ENCODE measurements at places on chromosomes 4 and X.

- DNase-seq: no peak
Measured at GRCh38 chr4:128358231-128358912, 70.8 kb upstream of the PGRMC2 start.

- DNase-seq: no peak
Measured at GRCh38 chr4:39521253-39521919, 5.9 kb downstream of the UGDH start.

- DNase-seq: no peak
Measured at GRCh38 chr4:145153181-145153903, 27.0 kb downstream of the OTUD4 start.

DNA sequence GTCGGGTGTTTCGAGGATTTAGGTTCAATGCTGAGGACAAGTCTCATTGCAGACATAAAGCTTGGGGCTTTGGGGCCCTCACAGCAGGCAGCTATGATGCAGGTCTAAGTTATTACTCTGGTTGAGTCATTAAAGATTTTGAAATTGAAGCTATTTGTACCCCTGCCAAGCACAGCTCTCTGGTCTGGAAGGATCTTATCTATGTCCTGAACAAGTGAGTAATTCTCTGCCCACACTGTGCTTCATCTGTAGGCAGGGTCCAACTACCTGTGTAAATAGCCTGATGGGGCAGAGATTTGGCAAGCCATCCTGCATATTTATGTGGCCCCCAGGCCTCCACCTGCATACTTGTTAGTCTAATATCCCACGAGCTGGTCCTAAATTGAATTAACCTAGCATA is 41.4 kb upstream of the MAGEA4 start:
- DNase-seq: no peak

- no peak for DNase-seq
Measured at GRCh38 chrX:130836447-130836846, 66.6 kb downstream of the ENOX2 start.

- DNase-seq: no peak
Measured at GRCh38 chr4:17701882-17702281, 79.5 kb downstream of the FAM184B start.

- DNase-seq: no peak
Measured at GRCh38 chrX:150196285-150196684, 166.8 kb upstream of the MAMLD1 start.

DNA sequence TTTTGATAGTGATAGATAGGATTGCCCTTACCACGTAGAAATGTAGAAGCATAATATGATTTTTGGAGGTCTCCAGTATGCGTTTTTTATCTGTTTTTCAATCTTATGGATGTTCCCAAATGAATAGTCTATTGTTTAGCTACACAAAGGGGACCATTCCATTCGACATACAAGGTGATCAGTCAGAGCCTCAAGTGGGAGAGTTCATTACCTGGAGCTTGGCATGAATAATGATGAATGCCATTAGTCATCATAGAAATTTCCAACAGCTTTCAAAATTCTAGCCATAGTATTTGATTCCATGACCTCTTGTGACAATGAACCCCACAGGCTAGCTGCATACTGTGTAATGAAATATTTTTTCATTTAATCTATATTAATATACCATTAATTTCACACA is 123.6 kb downstream of the PDHA2 start:
- no peak for DNase-seq

DNA sequence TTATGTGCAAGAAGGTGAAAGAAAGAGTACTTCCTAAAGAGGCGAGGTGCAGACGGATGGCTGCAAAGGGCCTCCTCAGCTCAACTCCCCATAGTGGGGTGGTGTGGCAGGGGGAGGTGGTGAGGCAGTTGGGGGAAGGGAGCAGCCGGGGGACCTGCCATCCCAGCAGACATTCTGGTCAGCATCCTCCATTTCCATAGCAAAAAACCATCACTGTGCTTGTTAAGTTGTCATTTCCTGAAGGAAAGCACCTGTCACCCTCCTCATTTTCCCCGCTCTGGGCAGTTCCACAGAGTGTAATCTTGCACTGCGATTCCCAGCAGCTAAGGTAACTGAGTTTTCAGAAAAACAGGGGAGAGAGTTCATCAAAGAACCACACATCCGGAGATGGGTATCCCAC is 51.5 kb downstream of the TSPAN5 start:
- DNase-seq: no peak

DNA sequence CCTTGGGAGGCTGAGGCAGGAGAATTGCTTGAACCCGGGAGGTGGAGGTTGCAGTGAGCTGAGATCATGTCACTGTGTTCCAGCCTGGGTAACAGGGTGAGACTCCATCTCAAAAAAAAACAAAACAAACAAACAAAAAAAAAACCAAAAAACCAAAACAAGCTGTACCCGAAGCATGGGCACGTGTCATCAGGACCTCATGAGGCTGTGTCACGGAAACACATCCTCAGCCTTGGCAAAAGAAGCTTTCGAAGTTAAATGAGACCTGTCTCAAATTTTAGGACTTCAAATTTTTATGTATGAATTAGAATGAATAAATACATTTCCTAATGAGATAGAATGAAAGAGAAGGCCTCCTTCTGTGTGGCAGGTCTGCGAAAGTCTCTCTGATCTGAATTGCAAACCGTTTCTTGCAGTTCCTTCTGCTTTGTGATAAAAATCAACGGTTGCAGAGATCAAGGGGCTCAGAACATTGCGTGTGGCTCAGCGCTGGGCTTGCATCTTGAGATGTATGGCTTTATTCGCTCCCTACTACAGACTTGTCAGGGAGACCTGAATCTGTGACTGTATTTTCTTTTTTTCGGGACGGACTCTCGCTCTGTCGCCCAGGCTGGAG is 19.5 kb upstream of the CRLF2 start:
- DNase-seq: no peak

GRCh38 chrX:50827996-50828395 is 14.0 kb upstream of the SHROOM4 start:
- DNase-seq: no peak

GRCh38 chr4:40886931-40887763 is 137.4 kb downstream of the NSUN7 start:
- no peak for DNase-seq

DNA sequence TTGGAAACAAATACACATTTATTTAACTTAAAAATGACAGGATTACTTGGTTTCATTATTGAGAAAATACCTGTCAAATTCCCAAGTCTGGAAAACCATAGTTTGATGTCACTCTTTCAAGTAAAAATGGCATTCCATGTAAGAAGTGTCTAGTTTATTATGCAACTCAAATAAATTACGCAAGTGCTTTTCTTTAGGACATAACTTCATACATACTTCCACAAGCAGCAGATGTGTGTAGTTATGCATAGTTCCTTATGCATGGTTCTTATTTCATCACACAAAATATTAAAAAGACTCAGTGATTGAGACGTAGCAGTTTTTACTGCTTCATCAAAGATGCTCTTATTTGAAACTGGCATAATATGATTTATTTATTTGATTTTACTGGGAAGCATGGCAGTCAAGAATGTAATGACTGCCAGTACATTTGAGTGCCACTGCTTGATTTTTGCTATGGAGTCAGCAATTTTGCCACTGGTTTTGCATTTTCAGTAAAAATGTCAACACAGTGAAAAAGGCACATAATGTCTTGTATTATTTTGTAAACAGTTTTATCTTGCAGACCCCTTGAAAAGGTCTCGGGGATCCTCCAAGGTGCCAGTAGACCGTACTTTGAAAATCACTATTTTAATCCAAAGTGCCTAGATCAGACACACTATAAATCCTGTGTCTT is 62.1 kb downstream of the CLCN3 start:
- DNase-seq: no peak

- no peak for DNase-seq
Measured at GRCh38 chr4:68797618-68798017, 18.2 kb upstream of the UGT2B10 start.

DNA sequence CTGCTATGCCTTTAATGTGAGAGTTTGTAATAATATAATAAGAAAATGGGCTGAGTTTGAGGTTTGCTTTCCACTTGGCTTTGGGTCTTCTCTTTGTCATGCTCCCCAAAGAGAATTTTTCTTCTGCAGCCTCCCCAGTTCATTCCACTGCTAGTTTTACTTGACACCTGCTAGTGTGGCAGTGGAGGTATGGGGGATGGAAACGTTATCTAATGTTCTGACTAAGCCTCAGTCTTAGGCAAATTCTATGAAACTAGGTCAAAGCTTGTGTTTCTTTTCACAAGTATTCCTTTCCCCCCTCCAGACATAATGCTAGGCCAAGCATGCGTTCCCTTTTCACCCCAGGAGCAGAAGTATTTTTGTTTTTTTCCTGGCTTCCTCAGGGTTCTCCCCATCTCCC is 67.5 kb downstream of the PPP1R2C start:
- DNase-seq: no peak

GRCh38 chr4:80812145-80812544 is 218.4 kb upstream of the BMP3 start:
- DNase-seq: no peak

GRCh38 chr4:38570647-38571276 is 93.2 kb upstream of the KLF3 start:
- DNase-seq: no peak

DNA sequence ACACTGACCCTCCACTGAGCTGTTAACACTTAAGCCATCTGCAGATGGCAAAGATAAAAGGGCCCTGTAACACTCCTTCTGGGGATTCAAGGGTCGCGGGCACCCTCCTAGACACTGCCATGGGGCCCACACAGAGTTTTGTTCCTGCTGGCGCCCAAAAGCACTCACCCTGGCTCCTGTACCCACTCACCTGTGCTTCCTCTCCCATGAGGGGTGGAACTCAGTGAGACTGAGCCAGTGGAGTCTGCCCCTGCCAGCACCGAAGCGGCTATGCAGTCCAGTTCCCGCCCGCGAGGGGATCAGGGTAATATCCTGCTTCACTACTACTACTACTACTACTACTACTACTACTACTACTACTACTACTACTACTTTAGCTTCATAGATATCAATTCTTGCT is 312.1 kb upstream of the FTHL17 start:
- no peak for DNase-seq

DNA sequence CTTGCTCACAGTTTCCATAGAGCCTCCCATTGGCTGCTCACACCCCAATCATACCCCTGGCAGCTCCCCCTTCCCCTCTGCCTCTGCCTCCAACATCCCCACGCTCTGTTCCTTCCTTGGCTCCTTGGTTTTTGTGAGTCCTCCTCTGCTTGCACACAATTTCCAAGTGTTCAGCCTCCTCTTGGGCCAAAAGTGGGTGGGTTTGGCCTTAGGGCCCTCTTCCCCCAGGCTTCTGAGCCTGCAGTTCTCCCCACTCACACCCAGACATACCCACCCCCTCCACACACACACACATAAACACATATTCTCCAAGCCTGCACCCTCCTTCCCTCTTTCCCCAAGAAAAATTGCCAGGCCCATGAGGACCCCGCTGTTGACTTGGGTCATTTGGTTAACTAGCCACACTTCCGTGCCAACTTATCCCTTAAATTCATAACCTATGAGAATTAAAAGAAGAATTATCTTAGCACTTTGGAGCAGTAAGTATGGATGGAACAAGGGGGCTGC is 4.5 kb downstream of the APLN start:
- no peak for DNase-seq

GRCh38 chr4:140358281-140358680 is 15.2 kb upstream of the SCOC start:
- no peak for DNase-seq

DNA sequence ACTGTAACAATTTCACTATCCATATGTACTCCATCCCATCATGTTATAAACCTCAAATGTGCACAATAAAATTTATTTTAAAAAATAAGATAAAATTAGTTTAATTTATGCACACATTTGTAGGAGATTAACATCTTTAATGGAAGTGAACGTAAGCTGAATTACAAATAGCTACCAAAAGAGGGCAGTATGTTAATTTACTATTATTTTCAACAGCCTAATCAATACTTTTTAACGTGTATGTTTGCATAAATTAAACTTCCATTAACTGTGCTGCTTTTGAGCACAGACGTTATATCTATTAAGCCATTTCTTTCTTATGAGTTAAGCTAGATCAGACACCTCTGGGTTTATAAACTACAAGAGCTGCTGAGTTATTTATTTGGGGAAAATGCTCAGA is 56.5 kb upstream of the PHKA2 start:
- no peak for DNase-seq

- no peak for DNase-seq
Measured at GRCh38 chr4:6052679-6053078, 34.4 kb upstream of the C4orf50 start.

Data from amygdala (tissue), 56 donors.